ENCODE measurements at places on chromosomes 7 and 10.

GRCh38 chr7:156999958-157000726, 10.3 kb downstream of the MNX1 start:
- DNase-seq = no peak

- no peak for DNase-seq
Measured at GRCh38 chr7:105046414-105046813, 32.4 kb downstream of the KMT2E start.

- DNase-seq = no peak
Measured at GRCh38 chr7:95906851-95907250, 134.5 kb downstream of the DYNC1I1 start.

- no peak for DNase-seq
Measured at GRCh38 chr7:12821746-12822145, 134.3 kb downstream of the ARL4A start.

DNA sequence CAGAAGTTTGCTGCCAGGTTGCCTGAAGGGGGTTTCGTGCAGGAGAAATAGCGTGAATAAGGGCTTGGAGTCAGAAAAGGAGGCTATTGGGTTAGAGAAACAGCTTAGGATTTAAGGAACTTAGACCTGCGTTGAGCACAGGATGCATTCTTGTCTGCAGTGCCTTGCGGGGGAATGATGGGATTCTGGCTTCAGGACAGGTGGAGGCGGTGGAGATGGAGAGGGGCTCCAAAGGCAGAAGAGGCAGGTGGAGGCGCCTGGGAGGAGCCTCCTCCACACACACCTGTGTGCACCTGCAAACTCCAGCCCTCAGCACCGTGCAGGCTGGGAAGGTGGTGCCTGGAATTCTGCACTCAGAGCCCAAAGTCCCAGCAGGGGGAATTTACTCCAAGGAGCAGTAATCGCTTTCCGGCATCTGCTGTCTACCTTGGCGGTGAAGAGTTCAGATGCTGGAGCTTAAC, 1.8 kb downstream of the CLIP2 start:
- DNase-seq = no peak
